Skin of body (tissue), 3 donors: ENCODE measurements at places on chromosomes 1 and 21.

DNA sequence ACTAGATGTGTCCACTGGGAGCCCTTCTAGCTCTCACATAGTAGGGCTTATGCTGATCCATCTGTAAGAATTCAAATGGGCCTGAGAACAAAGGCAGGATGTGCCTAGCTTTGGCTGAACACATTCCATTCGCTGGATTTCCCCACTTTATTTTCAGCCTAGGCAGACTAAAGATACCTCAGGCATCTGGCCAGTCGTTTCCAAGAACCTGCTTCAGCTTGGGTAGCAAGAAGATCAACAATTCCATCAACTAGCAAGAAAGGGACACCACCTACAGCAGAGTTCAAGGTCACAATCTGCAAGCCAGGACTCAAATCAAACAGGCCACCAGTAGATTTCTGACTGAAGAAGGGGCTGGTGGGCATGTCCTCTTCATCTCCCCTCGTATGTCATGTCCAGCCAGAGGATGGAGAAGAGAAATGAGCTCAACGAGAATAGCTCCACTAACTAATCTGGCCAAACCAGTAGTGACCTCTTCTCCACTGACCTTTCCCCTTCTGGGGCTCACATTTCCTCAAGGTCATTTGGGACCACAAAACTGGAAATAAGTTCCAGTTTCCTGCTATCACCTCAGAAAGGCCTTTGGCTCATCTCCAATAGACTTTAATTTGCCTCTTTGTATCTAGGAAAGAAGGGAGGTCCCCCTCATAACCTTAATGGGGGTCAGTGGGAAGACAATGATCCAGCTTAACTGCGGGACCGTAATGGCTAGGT, 14.2 kb downstream of the TXNIP start:
- no peak for DNase-seq

DNA sequence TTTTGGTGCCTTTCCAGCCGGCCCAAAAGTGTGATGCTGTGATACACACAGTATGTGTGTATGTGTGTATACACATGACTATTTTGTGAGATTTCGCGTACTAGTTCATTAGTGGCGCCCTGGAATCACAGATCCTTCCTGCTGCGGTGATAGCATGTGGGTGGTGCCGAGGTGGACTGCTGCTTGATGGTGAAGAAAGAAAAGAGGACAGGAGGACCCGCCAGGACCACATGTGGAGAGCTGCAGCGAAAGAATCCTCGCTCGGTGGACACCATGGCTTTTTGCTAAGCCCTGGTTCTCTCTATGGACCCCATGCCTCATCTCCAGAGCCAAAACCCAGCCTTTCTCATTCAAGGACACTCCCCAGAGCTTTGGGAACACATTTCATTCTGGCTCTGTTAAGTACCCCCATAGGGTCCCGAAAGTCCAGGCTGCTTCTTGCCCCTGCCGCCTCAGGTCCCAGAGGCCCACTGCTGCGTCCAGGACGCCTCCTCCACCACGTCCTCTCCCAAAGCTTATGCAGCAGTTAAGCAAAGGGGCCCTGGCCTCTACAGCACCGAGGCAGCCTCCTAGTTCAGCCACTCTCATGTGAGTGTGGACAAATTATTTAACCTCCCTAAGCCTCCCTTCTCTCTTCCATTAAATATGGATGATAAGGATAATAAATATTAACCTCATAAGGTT, 32.8 kb upstream of the COX20 start:
- DNase-seq: no peak

DNA sequence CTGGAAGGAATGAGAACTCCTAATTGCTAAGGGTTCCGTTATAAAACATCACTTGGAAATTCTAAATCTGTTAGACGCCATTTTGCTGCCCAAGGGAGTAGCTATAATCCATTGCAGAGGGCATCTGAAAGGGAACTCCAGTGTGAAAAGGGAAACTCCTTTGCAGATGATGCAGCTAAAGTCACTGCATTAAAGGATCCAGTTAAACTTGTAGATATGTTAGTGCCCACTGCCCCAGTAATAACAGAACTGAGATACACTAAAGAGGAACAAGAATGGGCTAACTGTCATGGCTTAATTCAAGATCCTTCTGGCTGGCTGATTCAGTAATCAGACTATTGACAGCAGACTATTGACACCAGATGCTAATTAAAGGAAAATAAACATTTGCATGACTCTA, 81.8 kb upstream of the KIAA0040 start:
- no peak for DNase-seq

DNA sequence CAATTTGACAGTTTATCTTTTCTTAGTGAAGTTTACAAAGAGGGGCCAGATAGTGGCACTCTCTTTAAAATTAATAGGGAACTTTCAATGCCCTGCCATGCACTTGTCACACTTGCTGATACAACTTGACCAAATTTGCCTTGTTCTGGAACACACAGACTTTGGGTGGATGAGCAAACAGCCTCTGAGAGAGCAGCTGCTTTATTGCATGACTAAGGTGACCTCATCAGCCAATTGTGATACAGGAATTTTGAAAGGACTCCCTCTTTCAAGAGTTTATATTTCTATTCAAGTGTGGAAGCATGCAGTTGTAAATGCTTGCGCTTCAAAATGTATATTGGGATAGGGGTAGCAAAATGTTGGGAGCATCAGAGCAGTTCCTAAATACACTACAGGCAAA, 2.1 kb upstream of the RGS1 start:
- no peak for DNase-seq

DNA sequence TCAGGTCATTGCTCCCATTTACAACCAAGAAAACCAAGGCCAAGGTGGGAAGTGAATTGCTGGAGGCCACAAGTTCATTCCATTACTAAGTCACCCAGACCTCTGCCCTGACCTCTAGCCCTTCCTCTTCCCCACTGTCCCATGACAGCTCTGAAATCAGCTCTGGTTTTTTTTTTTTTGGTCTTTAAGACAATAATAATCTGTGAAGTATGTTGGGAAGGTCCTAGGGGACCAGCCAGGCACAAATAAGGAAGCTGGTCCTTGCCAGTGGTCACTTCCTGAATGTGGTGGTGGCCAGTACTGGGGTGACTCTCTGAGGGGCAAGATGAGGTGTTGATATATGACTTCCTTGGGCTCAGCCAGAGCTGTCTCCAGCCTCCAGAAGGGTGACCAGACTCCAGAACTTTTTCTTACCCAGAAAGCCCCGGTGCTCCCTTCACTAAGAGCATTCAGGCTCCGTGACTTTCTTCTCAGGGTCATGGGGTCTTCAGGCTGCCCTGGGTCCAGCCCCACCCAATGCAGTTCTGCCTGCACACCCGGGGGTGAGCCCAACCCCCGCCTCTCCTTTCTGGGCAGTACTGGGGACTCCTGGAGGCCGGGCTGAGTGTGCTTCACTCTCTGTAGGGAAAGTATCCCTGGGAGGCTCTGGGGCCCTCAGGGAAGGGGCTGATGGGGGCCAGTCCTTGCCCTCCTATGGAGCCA, 159.6 kb downstream of the PTPRU start:
- no peak for DNase-seq

DNA sequence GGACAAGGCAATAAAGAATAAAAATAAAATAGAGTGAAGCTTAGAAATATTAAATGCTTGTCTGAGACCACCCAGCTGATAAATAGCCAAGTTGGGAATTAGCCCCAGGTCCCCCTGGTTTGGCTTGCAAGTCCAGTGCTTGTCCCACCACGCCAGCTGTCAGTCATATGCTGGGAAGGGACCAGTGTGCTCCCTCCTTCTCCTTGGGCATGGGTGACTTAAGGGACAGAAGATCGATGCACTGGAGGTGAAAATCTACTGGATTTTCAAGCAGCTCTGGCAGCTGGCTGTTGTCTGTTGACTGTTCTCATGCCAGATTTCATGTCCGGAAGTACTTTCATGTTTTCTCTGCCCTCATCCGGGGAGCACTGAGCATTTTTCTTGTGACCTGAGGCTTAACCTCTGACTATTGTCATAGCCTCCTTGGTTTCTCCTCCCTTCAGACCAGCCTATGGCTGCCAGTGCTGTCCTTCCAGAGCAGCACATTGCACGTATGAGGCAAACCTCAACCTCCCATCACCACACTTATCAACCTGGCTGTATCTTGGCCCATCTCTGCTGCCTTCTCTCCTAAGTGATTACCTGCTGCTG, 12.4 kb downstream of the LMOD1 start:
- no peak for DNase-seq

- no peak for DNase-seq
Measured at GRCh38 chr1:19406680-19407079, 78.7 kb downstream of the CAPZB start.

DNA sequence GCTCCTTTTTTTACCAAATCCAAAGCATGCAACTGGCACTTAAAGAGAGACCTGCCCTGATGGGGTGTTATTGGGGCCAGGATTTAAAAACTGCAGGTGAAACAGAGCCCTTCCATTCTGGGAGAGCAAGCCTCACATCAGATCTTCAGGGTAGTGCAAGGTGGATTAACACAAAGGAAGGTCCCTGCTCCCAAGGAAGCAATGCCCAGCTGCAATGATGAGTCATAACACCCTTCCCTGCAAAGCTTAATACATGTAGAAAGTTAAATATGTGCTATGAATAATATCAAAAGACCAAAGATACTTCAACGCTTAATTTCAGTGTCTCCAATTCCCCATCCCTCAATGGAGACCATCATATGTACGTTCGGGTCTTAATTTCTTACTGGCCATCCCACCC, 508.0 kb downstream of the OMA1 start:
- no peak for DNase-seq

DNA sequence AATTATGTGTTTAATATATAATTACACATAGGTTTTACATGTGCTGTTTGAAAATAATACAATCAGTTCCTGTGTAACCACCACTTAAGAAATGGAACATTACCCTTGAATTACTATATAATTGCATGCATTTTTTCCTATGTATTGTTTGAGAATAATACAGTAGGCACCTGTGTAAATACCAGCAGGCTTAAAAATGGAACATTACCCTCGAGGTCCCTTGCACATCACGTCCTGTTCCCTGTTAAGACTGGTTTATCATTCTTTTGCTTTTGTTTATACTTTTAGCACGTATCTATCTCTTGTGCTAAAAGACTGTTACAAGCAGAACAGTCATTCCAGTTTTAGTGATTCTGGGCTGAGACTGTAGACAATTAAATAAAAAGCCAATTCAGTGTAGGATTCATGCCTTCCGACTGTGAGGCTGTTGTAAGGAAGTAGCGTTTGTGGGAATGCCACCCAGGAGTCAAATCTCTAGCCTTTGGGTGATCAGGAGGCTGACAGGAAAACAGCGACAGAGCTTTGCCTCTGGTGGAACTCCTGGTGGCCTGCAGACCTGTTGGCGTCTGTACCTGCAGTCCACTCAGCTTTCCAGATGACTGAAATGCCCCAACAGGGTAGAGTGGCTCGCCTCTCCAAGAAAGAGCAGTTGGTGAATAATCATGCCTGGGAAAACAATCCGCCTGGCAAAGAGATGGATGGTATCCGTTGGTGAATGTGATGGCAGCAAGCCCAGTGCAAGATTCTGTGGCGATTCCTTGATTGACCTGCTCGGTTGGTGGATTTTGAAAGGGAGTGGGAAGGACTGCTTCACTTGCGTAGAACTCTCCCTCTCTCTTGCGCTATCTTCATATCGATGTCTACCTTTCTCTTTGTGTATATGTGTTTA, 58.0 kb downstream of the DISC1 start:
- no peak for DNase-seq
